ENCODE measurements at places on chromosomes 2 and 18. TPM values are rescaled to one million over a fixed set of nuclear protein-coding genes. Genes with fewer than 3 reads are reported as not detected.

The CYBRD1 gene
- 226 TPM for total RNA-seq

The CD207 gene
- 2.5 TPM for total RNA-seq

The LYPD1 gene
- not detected for total RNA-seq

The GALNT13 gene
- total RNA-seq, result 0.25 TPM

The UGT1A5 gene
- total RNA-seq, result 1.2 TPM

The TXNDC2 gene
- 0.49 TPM for total RNA-seq

The DLGAP1 gene
- total RNA-seq, result 3.2 TPM

The NCKAP1 gene
- total RNA-seq, result 135 TPM

The GPR35 gene
- 3.9 TPM for total RNA-seq

GRCh38 chr2:181991171-181991885 lies 5.7 kb downstream of the PPP1R1C start:
- no peak for DNase-seq

GRCh38 chr2:197113275-197113711 lies 186.8 kb upstream of the PGAP1 start:
- no peak for DNase-seq

- DNase-seq, result peak; percentile 80
Measured at GRCh38 chr2:130370490-130370889, 14.6 kb downstream of the PTPN18 start.

GRCh38 chr2:26184121-26184520 lies 11.2 kb downstream of the GAREM2 start:
- no peak for DNase-seq

GRCh38 chr2:207248702-207249377 lies 83.1 kb upstream of the KLF7 start:
- DNase-seq, result no peak

- no peak for DNase-seq
Measured at GRCh38 chr2:229654437-229654836, 59.9 kb downstream of the DNER start.

- DNase-seq, result no peak
Measured at GRCh38 chr2:124149571-124149970, 124.5 kb downstream of the CNTNAP5 start.

DNA sequence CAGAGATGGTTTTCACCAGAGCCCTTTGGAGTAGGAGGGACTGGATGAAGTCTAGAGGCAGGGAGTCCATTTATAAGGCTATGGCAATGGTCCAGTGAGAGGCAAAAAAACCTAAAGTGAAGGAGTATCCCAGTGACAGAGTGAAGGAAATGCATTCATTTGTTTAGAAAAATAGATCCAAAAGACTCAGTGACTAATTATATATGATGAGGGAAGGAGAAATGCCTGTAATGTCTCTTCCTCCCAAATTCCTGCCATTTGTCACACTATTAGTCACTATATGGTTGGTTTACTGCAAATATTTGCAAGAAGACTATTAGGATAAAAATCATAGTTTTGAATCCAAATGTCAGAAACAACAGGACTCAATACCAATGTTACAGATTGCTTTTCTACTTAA lies 104.2 kb downstream of the ZNF521 start:
- no peak for DNase-seq

GRCh38 chr2:1633936-1634587 lies 110.3 kb downstream of the PXDN start:
- DNase-seq, result no peak

GRCh38 chr2:99648906-99649789 lies 159.3 kb upstream of the REV1 start:
- DNase-seq, result no peak

GRCh38 chr2:101901241-101901640 lies 90.5 kb upstream of the IL1R2 start:
- DNase-seq, result no peak

GRCh38 chr2:111676291-111676822 lies 207.6 kb downstream of the ANAPC1 start:
- no peak for DNase-seq

- DNase-seq, result no peak
Measured at GRCh38 chr2:173851141-173851641, 114.0 kb downstream of the SP3 start.

DNA sequence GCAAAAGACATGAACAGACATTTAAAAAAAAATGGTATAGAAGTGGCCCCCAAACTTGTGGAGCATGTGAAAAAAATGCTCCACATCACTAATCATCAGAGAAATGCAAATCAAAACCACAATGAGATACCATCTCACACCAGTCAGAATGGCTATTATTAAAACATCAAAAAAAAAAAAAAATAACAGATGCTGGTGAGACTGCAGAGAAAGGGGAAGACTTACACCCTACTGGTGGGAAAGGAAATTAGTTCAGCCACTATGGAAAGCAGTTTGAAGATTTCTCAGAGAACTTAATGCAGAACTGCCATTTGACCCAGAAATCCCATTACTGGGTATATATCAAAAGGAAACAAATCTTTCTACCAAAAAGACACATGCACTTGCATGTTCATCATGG lies 164.8 kb downstream of the RIT2 start:
- DNase-seq, result no peak

DNA sequence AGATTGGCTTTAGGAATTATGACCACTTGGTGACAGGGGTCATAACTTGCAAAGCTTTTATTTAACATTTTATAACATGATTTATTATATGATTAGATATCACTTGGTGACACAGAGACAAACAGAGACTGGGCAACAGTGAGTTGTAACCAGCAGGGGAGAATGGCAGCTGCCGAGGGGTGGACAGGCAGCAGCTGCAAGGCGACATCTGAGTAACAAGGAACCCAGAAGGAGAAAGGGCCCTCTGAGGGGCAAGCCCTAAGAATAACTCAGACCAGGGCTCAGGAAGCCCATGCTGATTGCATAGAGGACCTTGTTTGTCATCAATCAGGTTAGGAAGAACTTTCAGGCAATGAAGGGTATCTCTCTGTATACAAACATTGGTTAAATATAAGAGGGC lies 339.9 kb upstream of the SOX11 start:
- DNase-seq, result no peak

DNA sequence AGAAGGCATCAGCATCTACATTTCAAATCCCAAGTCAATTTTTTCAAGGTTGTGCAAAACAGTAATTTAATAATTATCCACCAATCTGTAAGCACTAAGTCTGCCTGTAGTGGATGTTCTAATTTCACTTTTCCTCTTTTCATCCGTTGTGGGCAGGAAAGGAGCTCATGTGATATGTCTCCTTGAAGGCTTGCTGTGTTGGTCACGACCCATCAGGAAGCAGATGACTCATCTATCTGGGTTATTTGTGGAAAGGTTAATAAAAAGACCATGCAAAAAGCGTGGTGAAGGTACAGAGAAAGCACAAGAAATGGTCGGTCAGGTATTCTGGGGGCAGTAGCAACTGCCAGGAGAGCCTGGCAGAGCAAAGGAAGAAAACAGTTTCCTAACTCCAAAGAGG lies 476.7 kb upstream of the RAB6C start:
- no peak for DNase-seq

DNA sequence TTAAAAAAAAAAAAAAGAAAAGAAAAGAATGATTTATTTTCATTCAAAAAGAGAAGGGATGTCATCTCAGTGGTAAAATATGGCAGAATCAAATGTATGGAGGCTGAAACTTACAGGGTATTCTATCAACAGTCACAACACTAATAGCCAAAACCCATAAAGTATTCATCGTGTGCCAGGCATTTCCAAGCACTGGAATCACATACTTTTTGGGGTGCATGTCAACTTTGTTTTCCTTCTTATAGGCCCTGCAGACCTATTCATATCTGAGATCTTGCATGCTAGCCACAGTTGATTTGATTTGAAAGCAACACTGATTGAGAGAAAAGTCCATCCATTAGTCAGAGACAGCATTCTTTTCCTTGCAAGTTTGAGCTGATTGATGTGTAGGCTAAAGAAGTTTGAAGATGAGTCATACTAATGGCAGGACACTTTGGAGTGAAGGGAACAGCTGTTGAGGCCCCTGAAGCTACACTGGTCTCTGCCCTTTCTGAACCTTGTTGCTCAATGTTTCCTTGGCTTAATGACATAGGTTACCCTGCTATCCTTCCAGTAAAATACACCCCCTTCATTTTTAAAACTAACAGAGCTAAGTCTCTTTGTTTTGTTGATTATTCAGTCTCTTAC lies 22.0 kb downstream of the KATNAL2 start:
- no peak for DNase-seq

DNA sequence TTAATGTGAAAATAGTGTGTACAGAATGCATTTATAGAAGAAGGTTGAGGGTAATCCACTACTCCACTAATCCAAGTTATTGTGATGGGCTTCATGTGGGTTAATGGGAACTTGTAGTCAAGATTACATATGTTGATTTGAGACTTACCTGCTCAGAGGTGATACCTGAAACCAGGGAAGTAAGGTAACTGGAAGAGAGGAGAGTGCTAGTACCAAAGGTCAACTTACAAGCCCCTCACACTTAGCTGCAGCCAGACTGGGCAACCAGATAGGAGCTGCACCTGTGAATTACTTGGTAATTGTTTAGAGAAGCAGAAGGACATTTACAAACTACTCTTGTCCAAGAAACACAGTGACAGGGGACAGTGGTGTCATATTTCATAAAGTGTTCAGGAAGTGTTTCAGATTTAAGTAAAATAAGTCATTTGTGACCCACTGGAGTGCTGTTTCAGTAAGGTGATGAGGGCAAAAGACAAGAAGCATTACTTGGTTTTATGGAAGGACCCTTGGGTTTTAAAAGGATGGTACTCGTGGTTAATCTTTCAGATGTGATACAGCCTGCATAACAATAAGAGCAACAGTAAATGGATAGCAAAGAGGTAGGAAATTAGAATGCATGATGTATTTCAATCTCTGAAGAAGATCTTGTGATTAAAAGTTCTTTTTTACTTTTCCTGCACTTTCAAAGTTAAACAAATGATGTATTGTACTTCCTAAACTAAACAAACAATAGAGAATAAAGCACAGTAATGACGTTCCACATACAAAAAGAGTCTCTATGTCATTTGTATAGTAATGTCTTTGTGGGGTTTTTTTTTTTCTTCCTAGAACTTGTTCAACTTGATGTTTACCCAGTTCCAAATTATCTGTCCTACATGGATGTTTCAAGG lies 189.3 kb downstream of the PHLPP1 start:
- DNase-seq, result no peak

DNA sequence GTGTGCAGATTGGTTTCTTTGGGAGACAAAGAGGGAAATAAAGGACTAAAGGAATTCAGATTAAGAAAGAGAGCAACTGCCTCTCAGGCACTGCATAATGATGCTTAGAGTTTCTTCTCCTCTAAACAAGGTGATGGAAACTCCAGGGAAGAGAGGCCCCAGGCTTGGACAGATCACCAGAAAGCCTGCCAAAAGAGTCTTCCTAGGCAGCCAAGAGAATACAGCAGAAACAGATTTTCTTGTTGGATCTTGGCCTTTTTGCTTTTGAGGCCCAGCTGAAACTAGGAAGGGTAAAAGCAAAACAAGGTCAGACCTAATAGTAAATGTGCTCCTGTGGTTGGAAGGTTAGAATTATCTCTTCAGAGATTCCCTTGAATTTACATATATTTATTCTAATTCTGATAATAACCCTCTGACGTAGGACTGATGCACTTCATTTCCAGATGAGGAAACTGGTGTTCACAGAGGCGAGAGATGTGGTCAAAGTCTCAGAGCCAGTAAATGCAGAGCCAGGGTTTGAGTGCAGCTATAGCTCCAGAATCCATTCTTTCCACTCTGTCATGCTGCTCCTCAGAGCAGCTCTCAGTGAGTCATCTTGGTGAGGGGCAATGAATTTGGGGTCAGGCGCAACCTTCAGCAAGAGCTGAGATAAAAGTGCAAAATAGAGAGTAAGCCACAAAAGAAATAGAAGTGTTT lies 142.3 kb upstream of the FBXO11 start:
- DNase-seq, result no peak

GRCh38 chr18:21300035-21300907 lies 58.2 kb downstream of the GREB1L start:
- DNase-seq, result no peak

DNA sequence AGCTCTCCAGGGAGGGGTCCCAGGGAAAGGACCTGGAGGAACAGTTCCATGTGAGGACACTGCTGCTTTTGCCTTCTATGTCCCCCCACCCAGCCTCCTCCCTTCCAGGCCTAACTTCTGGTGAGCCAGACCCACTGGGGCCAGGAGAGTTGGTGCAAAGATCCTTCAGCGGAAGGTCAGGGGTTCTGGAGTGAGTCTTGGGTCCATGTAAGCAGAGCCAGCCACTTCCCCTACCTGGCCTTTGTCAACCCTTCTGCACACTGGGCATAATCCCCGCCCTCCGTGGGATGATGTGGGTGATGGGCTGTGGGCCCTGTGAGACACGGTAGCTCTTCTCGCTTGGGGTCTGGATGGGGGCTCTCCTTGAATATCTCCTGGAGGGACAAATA lies 76.9 kb downstream of the RHOB start:
- no peak for DNase-seq

GRCh38 chr2:189125195-189125594 lies 54.4 kb downstream of the COL5A2 start:
- DNase-seq, result no peak

GRCh38 chr2:191601060-191601459 lies 76.9 kb upstream of the NABP1 start:
- DNase-seq, result no peak

All from vagina (tissue), 2 donors.